ENCODE measurements at places on chromosomes 12 and 14.

GRCh38 chr14:103030741-103031565, 26.4 kb downstream of the CDC42BPB start:
- no peak for DNase-seq

GRCh38 chr12:82652071-82652470, 34.6 kb upstream of the TMTC2 start:
- DNase-seq = no peak

DNA sequence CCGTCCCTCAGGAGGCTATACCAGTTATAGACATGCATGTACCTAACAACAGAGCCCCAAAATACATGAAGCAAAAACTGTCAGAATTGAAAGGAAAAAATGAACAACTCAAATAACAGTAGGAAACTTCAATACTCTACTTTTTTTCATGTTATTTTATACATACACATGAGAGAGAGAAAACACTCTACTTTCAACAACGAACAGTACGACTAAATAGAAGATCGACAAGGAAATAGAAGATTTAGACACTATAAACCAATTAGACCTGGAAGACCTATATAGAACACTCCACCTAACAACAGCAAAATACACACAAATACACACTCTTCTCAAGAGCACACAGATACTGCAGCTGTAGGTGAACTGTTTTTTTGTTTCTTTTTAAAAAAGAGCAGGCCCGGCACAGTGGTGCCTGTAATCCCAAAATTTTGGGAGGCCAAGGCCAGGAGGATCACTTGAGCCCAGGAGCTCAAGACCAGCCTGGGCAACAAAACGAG, 34.7 kb upstream of the PNMA1 start:
- no peak for DNase-seq

DNA sequence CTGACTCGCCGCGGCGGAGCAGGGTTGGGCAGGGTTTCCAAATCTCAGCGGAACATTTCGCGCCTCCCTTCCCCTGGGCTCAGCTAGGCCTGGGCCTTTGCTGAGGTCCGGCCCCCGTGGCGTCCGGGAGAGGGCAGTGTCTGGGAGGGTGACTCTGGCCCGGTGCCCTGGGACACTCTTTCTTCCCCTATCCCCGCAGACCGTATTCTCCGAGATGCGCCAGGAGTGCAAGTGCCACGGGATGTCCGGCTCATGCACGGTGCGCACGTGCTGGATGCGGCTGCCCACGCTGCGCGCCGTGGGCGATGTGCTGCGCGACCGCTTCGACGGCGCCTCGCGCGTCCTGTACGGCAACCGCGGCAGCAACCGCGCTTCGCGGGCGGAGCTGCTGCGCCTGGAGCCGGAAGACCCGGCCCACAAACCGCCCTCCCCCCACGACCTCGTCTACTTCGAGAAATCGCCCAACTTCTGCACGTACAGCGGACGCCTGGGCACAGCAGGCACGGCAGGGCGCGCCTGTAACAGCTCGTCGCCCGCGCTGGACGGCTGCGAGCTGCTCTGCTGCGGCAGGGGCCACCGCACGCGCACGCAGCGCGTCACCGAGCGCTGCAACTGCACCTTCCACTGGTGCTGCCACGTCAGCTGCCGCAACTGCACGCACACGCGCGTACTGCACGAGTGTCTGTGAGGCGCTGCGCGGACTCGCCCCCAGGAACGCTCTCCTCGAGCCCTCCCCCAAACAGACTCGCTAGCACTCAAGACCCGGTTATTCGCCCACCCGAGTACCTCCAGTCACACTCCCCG, 3.0 kb downstream of the WNT1 start:
- no peak for DNase-seq

GRCh38 chr12:116599285-116600136, 40.3 kb downstream of the MAP1LC3B2 start:
- DNase-seq = peak; percentile 50

Measured in stimulated activated CD4-positive, alpha-beta T cell treated with anti-CD3 and anti-CD28 coated beads, Interleukin-12 subunit alpha, Interleukin-12 subunit beta, amount 100 ng/mL, for 48 hours (primary cell).